ENCODE measurements at places on chromosomes 11 and 22.

- peak; percentile 28 for DNase-seq
Measured at GRCh38 chr11:122656631-122657101, 1.1 kb downstream of the UBASH3B start.

- no peak for DNase-seq
Measured at GRCh38 chr11:85783758-85784157, 27.2 kb downstream of the SYTL2 start.

- no peak for DNase-seq
Measured at GRCh38 chr22:39208013-39208680, 36.6 kb downstream of the PDGFB start.

- no peak for DNase-seq
Measured at GRCh38 chr11:16960250-16960649, 54.0 kb downstream of the PLEKHA7 start.

DNA sequence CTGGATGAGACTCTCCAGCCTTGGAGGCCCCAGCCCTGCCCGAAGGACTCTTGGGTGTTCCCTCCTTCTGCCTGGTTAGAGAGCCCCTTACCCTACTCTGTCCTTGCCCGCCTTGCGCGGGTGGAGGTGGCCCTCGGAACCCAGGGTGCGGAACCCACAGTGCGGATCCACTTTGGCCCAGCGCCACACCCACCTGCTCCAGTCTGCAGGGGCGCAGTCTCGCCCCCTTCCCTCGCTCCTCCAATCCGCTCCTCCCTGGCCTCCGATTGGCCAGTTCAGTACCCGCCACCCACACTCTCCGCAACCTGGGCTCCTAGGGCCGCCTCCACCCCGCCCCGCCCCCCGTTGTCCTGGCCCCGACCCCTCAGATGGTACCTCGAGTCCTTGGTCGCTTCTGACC lies 2.4 kb downstream of the CAPN1 start:
- no peak for DNase-seq

DNA sequence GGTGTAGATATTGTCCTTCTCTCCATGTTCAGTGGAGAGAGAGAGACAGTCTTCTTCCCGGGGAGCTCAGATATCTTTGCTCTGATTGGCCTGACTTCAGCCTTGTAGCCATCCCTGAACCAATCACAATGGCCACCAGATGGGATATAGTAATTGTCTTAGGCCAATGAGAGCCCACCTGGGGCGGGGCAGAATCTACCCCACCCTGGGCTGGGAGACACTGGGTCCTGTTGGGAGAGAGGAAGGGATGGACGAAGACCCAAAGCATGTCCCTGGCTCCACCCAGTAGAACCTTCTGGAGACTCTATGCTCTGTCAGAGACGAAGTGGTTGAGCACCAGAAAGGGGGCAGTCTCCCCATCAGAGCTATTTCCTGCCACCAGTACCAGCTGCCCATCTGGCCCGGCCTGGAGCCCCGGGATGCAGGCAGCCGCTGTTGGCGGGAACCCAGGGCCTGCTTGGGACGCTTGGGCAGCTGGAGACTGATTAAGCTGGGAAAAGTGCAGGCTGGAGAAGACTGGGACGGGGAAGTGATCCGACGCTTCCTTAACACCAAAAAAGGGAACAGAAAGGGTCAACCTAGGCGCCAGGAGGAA lies 31.6 kb upstream of the CBX7 start:
- no peak for DNase-seq
